Left renal cortex interstitium (tissue), 4 donors: ENCODE measurements at places on chromosomes 2 and 18.

DNA sequence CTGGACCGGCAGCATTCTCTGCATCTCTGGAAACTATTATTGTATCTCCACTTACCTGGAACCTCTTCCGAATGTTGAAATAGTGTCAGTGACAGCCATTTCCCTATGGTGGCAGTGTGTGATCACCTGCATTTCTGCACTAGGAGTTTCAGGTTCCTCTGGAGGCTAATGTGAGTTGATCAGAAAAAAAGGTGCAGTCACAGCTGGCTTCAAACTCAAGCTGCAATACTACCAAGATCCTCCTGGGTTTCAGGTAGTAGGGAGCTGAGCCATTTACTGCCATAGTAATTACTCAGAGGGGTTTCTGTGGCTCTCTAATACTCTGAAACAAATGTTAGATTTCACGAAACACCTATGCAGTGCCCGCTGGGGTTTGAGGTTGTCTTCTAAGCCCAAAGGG lies 183.5 kb upstream of the OSR1 start:
- DNase-seq, result no peak

GRCh38 chr2:60364491-60364890 lies 189.0 kb downstream of the BCL11A start:
- DNase-seq, result no peak

DNA sequence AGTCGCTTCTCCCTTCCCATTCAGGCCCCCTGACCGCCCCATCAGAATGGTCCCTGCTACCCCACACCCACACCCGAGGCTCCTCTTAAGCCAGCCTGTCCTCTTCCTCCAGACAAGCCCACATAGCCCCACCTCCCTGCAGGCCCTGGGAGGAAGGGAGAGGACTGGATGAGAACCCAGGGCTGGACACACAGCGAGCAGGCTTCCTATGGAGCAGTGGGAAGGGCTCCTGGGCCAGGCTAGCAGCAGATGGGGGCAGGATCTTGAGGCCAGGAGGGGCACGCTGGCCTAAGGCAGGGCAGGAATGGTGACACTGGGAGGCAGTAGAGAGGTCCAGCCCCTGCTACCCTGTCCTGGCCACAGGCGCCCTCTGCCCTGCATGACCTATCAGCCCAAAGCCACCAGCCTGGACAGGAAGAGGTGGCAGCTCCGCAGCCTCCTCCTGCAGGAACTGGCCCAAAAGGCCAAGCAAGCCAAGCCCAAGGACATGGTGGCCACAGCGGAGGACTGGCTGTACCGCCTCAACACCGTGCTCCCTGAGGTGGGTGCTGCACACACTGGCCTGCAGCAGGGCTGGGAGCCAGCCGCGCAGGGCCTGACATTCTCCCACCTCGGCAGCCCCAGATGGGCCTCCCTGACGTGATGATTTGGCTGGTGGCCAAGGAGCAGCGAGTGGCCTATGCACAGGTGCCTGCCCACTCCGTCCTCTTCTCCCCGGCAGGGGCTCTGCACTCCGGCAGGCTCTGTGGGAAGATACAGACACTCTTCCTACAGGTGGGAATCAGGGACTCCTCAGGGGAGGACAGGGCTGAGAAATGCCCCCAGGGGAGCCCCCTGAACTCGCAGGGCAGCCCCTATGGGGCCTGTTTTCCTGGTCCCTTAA lies 43.3 kb downstream of the FER1L5 start:
- no peak for DNase-seq

DNA sequence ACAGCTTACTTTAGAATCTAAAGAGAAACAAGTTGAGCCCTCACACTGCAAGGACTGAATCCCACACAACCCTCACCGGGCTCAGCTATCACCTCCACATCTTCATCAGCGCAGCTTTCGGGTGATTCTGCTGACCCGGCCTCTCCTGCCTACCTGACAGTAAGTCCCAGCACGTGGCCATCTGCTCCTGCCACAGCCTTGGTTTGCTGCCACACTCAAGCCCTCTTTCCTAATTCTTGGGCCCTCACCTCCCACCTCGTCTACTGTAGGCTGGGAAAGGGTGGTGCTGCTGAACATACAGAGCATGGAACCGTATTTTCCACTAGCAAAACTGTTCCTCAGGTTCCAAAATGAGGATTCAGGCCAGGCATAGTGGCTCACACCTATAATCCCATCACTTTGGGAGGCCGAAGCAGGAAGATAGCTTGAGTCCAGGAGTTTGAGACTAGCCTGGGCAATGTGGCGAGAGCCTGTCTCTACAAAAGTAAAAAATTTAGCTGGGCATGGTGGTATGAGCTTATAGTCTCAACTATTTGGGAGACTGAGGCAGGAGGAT lies 55.3 kb upstream of the HAAO start:
- no peak for DNase-seq

DNA sequence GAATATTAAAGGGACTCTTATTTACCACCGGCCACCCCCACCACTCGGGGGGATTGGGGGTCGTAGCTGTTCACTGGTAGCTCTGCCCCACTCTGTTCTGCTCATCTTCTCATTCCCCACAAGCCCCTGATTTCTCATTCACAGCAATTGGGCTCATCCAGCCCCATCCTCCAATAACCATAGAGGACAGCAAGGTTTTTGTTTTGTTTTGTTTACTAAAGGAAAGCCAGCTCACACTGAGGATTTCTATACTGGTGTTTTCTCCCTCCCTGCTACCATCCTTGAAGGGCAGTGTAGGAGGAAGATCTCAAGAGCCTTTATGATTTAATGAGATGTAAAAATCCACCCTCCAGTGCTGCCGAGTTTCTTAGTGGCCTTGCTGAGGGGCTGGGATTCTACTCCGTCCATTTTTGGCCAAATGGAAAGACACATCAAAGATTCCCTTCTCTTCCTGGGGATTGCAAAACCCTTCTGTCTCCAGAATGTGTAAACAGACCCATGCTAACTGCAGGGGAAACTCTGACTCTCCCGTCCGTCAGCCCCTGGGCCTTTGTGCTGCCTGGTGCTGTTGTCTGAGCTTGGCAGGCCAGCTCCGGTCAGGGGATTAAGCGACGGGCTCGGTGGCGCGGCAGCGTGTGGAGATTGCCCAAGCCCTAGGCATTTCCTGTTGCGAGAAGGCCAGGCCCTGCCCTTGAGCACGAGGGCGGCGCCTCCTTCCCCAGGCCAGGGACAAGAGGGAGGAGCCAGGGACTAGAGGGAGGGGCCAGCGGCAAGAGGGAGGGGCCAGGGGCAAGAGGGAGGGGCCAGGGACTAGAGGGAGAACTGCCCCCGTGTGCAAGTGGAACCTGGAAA lies 165.0 kb downstream of the ANTXR1 start:
- DNase-seq, result no peak

GRCh38 chr2:148957023-148957422 lies 81.5 kb upstream of the LYPD6B start:
- DNase-seq, result no peak

GRCh38 chr2:33377048-33377447 lies 99.4 kb upstream of the RASGRP3 start:
- no peak for DNase-seq

DNA sequence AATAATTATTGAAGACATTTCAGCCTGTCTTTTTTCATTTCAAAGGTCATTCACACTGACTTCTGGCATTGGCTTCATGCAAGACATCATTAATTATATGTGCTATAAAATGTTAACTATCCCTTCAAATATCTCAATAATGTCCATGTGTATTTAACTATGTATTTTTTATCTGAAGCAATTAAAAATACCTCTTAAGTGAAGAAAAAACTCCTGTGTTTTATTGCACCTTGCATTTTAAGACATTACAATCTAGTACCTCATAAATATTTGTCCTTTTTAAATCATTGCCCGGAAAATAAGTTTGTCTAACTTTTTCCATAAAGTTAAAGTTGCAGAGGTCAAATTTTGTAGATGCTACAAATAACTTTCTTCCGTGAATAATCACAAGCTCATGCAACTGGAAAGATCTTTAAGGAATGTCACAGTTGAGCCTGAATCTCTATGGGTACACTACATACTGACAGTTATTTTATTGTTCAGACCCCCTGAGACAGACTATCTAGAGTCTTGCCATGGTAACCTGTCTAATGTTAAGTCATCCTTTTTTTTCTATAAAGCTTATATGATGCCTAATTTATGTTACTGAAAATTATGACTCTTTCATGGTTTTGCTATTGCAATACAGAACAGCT lies 38.4 kb upstream of the COBLL1 start:
- DNase-seq, result no peak

DNA sequence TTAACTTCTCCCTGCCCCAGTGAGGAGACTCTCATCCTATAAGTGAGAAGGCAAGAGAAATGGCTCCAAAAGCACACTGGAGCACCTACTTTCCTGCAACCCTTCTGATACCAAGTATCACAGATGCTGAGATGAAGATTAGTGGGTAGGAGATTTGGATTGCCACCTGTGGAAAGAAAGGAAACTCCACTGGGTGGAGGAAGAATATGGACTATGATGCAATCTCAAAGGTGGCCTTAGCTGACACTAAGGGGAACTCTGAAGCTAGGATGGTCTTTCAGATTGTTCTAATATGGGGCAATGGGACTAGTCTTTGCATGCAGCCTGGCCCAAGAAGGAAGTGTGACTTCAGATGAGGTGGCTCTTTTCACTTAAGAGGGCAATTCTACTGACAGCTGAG lies 21.6 kb downstream of the PRKRA start:
- DNase-seq, result no peak

DNA sequence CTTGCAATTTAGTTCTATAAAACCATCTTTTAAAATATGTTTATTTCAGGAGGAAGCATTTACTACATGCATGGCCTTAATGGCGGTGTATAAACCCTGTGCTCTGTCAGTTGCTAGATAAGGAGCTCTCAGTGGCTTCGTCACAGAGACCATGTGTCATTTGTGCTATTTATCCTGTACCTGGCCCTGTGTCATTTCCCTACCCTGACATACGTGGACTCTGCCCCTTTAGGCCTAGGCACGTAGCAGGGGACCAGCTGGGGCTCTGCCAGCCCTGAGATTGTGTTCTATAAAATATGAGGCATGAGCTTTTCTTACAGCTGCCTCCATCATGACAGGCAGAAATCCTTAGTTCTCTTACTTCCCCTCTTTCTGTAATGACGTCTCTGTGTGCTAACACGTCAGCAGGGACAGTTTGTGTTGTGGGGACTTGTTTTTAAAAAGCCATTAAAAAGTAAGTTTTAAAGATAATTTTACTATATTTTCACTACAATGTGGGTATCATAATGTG lies 88.0 kb downstream of the ITGB1BP1 start:
- DNase-seq, result no peak

DNA sequence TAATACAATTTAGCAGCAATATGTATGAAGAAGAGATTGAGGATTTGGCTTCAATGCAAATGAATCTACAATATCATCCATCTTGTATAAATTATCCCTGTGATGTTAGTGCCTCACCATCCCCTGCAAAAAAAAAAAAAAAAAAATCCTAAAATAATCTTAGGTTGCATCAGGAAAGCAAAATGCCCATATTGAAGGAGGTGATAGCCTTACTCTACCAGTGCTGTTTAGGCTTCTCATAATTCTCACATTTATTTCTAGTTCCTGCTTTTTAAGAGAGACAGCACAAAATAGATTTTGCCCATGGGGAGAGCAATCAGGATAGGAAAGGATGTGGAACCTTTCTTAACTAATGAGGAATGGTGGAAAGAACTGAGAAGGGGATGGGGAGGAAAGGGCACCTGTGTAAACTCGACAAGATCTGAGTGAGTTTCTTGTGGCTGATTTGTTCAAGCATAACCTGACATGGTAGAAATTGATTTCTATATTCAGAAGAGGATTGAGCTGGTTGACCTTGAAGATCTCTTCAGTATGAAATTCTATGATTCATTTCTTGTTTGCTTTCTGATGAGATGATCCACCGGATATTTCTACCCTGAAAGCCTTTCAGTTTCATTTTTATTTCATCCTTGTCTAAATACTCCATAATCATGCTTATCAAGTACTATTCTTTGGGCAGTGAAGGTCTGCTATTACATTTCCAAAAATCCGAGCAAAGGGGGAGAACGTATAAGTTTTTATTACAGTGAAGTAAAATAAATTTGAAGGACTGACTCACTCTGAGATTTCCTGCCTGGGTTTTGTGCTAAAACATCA lies 391.2 kb downstream of the PTPRM start:
- no peak for DNase-seq

GRCh38 chr2:135512099-135512498 lies 18.9 kb downstream of the ZRANB3 start:
- no peak for DNase-seq

DNA sequence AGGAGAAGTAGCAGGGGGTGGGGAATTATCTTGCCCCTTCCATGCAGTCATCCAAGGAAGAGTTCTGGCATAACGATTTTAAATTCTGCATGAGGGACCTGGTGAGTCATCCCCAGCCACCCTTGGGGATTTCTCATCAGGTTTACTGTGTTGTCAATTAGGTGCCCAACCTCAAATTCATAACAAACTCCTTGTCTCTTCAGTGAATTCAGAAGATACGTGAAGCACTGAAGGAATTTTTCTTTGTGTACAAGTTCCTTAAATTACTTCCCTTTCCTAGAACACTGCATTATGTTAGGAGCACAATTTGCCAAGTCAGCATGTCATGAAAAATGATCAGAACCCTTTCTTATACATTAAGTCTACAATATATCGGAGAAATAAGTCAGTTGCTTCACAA lies 70.8 kb upstream of the NOSTRIN start:
- no peak for DNase-seq

- no peak for DNase-seq
Measured at GRCh38 chr2:88350331-88351248, 101.9 kb downstream of the FOXI3 start.

- no peak for DNase-seq
Measured at GRCh38 chr2:234603619-234604018, 106.7 kb upstream of the ARL4C start.

GRCh38 chr2:231010201-231010730 lies 14.3 kb downstream of the SPATA3 start:
- DNase-seq, result no peak

DNA sequence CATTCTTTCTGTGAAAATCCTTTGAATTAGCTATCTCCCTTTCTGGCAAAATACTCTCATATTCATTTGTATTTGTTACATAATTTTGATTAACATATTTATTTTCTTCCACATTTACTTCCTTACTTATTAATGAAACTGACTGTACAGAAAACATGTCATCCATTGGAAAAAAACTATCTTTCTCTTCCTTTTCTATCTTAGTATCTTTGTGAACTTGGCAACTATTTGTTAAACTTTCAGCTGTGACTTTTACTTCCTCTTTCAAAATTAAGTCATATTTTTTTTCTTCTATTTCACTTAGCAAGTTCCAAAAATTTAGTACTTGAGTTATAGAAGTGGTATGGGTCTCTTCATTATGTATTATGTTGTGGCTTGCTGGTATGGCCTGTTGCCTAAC lies 2.6 kb downstream of the RAD51AP2 start:
- no peak for DNase-seq

DNA sequence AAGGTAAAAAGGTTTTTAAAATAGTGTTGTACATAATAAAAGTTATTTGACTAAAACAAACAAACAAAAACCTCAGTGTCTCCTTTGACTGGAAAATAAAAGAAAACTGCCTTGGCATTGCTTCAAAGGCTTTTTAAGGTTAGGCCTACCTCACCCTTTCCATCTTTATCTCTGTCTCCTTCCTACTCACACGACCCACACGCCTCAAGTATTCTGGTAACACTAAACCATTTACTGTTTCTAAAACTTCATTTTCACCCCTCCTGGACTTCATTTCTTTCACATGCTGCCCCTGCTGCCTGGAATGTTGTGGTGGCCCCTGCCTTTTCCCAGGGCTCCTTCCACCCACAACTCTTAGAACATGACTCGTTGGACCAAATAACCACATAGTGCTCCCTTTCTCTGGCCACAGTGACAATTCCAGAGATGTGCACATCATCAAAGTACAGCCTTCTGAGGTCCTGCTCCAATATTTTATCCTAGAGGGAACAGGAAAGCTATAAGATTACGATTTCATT lies 54.0 kb downstream of the ERBB4 start:
- no peak for DNase-seq
